ENCODE measurements at places on chromosomes 4 and X.

GRCh38 chrX:1462596-1463251 lies 10.0 kb upstream of the ASMTL start:
- DNase-seq: no peak

DNA sequence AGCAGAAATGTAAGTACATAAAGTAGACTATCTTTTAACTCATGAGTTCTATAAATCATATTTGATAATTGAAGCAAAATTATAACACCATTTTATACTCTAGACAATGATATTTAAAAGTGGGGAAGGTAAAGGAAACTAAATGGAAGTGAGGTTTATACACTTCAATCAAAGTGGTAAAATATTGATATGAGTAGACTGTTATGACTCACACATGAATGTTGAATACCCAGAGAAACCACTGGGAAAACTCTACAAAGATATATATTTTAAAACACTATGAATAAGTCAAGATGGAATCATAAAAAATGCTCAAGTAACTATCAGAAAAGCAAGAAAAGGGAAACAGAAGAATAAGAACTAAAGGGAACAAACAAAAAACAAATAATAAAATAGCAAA lies 8.4 kb downstream of the VSIG1 start:
- DNase-seq: no peak

- DNase-seq: no peak
Measured at GRCh38 chrX:102652031-102652688, 877 bp downstream of the GPRASP1 start.

GRCh38 chrX:72054779-72055489 lies 76.8 kb downstream of the RTL5 start:
- no peak for DNase-seq

DNA sequence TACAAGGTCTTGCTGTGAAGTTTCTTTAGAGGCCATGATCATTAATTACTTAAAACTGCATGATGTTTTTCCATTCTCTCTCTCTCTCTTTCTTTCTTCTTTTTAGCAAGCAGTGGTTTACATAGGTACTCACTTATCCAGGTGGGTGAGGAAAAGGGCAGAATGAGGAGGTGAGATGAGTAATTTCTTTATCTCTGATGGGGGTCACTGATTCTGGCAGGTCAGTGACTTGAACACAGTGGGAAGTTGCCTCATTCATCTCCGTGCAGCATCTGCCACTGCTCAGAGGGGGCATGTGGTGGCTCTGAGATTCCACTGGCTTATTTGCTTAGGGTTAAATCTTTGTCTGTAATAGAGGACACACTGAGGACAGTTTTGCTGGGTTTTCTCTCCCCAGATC lies 62.6 kb downstream of the FAM114A1 start:
- no peak for DNase-seq

- DNase-seq: no peak
Measured at GRCh38 chr4:138788267-138788790, 227.3 kb upstream of the NOCT start.

DNA sequence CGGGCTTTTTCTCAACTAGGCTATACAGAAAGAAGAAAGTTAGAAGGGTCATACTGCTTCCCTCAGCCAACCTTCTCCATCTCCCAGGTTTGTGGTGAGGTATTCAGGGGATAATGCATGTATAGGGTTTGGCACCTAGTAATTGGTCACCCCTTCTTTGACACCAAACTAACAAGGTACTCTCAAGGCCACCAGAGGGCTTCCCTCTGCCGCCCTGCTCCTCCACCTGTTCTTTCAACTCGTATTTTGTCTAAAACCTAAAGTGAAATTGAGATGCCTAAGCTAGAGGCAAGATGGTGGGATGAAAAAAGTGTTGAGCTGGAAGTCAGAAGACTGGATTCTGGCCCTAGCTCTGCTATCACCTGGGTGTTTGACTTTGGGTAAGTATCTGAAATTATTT lies 22.0 kb downstream of the CT47C1 start:
- no peak for DNase-seq

DNA sequence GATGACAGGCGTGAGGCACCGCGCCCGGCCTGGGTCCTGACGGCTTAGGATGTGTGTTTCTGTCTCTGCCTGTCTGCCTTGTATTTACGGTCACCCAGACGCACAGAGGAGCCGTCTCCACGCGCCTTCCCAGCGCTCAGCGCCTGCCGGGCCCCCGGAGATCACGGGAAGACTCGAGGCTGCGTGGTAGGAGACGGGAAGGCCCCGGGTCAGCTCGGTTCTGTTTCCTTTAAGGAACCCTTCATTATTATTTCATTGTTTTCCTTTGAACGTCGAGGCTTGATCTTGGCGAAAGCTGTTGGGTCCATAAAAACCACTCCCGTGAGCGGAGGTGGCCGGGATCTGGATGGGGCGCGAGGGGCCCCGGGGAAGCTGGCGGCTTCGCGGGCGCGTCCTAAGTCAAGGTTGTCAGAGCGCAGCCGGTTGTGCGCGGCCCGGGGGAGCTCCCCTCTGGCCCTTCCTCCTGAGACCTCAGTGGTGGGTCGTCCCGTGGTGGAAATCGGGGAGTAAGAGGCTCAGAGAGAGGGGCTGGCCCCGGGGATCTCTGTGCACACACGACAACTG lies 1.3 kb downstream of the SHOX start:
- no peak for DNase-seq

DNA sequence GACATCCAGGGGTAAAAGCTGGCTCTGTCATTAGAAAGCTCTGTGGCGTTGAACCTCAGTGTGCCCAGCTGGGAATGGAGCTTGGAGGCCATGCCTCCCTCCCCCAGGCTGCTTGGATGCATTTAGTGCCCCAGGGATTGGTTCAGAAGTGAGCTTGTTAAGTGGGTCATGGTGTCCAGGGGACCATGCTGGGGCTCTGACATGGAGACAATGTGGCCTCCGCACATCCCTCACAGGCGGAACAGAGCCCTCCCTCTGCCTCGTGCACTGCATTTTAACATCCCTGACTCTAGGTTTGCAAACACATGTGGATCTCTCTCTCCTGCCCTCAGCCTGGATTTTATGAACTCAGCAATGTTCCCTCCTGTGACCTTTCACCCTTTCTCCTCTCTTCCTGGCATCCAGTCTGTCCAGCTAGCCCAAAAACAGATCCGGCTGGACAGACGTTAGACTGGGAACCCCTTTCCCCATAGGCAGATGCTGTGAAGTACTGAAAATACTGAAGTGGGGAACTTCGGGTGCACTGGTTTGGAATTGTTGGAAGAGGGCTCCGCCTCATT lies 81.5 kb downstream of the SORCS2 start:
- DNase-seq: no peak

DNA sequence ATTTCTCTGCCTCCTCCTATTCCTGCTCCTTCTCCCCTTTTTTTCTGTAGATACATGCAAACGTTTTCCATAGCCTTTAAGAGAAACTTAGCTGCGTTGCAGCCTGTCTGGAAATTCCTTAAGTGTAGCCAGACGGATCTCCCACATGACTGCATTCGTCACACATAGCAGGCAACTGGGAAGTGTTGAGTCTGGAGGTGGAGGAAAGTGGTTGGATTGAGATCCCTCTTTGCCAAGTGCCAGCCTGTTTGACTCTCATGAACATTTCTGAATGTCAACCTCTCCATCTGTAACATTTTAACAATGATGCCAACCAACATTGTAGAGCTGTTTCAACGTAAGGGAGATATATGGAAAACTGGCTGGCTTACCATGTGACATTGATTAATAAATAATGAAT lies 45.1 kb upstream of the FAM9A start:
- DNase-seq: no peak

DNA sequence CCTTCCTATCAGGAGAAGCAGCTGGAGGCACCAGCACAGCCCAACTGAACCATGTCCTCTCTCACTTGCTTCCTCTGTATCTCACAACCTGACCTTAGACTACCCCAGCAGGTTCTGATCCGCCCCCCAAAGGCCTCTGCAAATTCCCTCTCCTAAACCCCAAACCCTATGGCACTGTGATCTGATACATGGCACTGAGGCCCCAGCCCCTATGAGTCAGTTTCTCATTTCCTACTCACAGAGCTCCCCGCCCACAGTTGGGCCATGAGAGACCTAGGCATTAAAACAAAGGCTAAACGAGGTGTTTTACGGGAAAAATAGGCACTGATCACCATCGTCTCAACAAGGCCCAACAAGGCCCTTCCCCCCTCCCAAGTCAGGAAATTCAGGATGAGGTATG lies 19.1 kb downstream of the SASH3 start:
- DNase-seq: peak; percentile 17

- DNase-seq: no peak
Measured at GRCh38 chr4:113987382-113987941, 8.0 kb upstream of the ARSJ start.

DNA sequence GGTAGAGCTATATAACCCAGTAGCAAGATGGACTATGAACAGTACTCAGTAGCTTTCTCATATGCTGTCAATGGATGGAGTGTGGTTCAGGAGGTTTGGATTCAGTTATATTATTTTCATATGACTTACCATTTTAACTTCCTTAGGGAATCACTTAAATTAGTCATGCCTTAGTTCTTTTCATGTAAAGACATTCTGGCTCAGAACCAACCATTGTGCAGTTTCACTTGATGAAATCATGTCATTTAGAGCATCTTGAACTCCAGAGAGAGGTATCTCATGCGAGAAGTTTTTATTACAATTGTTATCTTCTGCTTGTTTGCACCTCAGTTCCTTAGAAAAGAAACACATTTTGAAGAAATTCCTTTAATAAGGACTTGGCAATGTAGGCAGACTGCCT lies 55.8 kb downstream of the IL1RAPL2 start:
- no peak for DNase-seq

GRCh38 chr4:8607603-8608481 lies 15.3 kb downstream of the CPZ start:
- DNase-seq: no peak

DNA sequence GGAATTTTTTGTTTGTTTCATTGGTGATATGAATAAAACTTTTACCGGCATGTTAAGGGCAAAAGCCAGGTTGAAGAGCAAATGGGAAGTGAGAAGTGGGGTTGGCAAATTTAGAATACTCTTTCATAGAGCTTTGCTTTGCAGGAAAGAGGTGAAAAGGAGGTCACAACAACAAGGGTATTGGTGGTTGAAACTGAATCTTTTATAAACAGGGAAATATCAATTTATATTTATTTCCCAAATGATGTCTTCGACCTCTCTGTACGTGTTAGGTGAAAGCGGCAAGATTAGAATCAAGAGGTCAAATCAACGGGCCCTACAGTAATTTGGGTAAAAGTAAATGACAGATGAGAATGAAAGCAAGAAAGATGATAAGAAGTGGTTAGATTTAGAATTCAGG lies 3.4 kb downstream of the SMR3A start:
- DNase-seq: no peak

DNA sequence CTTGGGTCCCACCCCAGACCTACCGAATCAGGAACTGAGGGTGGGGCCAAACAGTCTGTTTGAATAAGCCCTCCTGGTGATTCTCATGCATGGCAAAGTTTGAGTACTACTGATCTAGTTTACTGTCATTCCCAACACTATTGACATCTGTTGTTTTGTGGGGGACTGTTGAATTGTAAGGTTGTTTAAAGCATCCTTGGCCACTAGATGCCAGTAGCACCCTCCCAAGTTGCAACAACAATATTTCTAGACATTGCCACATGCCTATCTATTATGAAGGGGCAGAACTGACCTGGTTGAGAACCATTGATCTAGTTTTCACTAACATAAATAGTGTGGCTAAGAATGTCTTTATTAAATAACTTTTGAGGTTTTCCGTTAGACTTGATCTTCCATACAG lies 15.1 kb downstream of the TAF9B start:
- DNase-seq: peak; percentile 11

DNA sequence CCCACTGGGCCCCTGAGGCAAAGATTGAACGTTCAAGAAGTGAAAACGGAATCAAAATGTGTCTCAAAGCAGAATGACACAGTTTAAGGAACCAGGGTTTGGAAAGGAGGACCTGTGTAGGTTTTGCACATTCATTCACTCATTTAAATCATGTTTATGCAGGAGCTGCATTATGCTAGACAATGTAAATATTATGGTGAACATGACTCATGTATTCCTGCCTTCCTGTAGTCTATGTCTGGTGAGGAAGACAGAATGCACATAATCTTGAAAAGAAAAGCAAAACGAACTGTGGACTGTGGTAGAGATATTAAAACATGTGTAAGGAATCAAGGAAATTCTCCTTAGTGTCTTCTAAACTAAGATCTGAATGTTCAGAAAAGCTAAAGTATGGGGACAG lies 311.8 kb upstream of the SMIM31 start:
- DNase-seq: no peak

DNA sequence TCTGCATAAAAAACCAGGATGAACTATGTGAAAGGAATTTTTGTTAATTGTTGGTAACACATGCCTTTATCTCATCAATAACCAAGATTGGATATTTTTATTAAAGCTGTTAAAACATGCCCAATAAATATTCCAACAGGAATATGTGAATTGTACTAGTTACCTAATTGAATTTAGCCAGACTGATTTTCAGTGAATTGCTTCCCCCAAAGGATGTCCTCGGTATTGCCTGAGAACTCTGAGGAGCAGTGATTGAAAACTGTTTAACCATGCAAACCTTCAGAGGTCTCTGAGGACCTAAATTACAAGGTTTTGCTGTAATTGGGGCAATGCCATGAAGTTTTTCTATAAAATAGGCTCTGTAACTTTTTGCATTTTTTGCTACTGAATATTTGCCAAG lies 66.6 kb downstream of the BLTP1 start:
- DNase-seq: no peak

GRCh38 chr4:81963763-81964020 lies 410.1 kb downstream of the HNRNPD start:
- DNase-seq: no peak

DNA sequence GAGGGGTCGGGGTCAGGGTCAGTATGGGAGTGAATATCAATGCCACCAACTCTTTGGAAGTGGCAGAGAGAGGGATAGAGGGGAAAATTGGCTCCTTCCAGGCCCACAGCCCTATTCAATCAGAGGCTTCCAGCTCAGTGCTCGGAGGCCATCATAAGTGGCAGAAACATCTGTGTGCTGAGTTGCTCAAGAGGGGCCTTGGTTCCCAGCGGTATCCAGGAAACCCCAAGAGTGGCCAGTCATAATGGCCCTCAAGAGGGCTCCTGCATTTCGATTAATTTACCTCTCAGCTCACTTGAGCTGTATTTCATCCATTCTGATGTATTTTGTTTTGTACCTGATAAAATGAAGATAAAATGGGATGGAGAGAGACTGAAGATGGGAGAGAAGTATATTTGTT lies 154.3 kb upstream of the EOLA2 start:
- no peak for DNase-seq

- DNase-seq: no peak
Measured at GRCh38 chr4:124144238-124144654, 568.3 kb downstream of the ANKRD50 start.

DNA sequence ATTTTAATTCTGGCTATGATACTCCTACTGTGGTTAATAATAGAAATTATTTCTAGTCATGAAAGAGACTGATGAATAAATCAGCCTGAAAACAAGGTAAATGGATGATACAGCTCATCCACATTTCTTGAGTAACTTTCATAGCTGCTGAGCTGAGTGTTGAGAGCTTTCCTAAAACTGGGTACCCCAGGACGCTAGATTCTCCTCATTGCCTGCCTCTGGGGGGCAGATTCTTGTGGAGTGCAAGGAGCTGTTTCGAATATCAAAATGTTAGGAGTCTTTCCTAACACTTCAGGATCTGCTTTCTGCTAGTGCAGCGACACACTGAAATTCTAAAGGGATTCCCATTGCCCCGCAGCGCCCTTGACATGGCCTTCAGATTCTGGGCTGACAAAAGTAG lies 2.1 kb downstream of the MND1 start:
- DNase-seq: no peak

- DNase-seq: no peak
Measured at GRCh38 chrX:104085919-104086318, 9.9 kb upstream of the TMSB15C start.
